Eye (tissue), 1 donor: ENCODE measurements at places on chromosomes 11 and 22.

DNA sequence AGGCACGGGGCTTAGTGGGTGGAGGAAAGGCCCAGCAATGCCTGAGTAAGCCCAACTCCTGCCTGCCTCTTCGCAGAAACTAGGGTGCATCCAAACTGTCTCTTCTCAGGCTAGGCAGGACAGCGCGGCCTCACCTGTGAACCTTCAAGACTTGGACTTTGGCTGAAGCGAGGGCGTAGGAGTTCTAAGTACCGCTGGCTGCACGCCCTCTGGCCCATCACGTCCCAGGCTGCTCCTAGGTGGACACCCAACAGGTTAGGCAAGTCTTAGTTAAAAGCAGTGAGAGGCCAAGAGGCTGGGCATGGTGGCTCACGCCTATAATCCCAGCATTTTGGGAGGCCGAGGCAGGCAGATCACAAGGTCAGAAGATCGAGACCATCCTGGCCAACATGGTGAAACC lies 1.8 kb upstream of the DDB2 start:
- no peak for DNase-seq

GRCh38 chr11:111565114-111565720 lies 24.7 kb downstream of the LAYN start:
- DNase-seq, result peak; percentile 92

GRCh38 chr11:32062540-32062939 lies 28.3 kb upstream of the RCN1 start:
- no peak for DNase-seq

DNA sequence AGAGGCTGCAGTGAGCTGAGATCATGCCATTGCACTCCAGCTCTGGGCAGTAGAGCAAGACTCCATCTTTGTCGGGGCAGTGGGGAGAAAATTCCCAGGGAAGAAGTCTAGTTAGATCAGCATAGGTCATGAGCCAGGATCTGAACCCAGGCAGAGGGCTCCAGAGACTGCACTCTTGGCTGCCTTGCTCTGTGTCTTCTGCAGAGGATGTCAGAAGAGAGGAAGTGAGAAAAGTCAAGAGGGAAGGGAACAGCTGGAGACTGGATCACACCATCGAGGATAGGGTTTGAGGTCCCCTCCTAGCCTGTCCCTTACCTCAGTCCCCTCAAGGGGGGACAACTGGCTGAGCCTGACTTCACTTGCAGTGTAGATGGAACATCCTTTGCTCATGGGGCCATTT lies 5.8 kb downstream of the MYOD1 start:
- no peak for DNase-seq

DNA sequence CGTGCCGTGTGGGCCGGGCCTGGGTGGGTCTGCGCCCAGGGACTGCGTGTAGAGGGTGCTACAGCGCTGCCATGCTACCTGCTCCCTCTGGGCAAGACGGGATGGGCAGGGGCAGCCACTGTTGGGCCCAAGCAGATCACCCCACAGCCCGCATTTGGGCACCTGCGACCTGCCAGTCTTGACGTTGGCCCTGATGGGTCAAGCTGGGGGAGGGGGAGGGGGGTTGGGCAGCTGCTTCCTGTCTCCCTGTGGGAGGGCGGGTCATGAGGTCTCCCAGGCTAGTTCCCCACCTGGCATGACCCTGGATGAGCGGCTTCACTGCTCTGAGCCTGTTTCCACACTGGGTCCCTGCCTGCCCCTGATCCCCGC lies 2.8 kb upstream of the RPS19BP1 start:
- no peak for DNase-seq

DNA sequence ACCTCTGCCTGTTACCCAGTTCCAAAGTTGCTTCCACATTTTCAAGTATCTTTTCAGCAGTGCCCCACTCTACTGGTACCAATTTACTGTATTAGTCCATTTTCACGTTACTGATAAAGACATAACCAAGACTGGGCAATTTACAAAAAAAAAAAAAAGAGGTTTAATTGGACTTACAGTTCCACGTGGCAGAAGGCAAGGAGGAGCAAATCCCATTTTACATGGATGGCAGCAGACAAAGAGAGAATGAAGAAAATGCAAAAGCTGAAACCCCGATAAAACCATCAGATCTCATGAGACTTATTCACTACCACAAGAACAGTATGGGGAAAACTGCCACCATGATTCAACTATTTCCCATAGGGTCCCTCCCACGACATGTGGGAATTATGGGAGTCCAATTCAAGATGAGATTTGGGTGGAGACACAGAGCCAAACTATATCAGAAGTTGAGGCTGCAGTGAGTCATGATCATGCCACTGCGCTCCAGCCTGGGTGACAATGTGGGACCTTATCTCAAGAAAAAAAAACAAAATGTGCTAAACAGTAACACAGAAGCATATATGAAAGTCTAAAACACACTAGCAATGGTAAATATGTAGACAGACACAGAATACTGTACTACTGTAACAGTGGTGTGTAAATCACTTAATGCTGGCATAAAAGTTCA lies 190.3 kb upstream of the ZC3H12C start:
- DNase-seq, result no peak

DNA sequence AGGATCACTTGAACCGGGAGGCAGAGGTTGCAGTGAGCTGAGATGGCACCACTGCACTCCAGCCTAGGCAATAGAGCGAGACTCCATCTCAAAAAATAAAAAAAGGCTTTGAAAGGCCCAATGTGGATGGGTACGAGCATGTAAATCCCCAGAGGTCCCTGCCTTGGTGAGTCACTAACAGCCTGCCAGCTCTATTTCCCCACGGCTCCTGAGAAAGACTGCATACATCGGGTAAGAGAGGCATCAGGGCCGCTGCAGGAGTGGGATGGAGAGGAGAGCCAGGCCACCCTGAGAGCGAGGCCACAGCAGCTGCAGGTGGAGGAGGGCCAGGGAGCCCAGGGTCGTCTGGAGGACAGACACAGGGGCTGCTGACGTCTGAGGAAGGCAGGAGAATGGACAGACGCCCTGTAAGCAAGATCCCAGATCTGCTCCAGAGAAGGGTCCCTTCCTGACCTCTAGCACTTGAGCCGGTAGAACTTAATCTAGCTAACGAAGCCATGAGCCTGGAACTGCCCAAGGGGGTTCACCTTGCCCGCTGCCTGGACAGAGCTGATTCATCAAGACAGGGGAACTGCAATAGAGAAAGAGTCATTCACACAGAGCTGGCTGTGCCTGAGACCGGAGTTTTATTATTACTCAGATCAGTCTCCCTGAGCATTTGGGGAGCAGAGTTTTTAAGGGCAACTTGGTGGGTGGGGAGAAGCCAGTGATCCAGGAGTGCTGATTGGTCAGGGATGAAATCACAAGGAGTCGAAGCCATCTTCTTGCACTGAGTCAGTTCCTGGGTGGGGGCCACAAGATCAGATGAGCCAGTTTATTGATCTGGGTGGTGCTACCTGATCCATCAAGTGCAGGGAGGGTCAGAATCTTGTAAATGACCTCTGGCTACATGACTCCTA lies 5.1 kb upstream of the KRTAP5-9 start:
- no peak for DNase-seq

- DNase-seq, result no peak
Observed at GRCh38 chr11:33879375-33879774, 12.5 kb downstream of the LMO2 start.

DNA sequence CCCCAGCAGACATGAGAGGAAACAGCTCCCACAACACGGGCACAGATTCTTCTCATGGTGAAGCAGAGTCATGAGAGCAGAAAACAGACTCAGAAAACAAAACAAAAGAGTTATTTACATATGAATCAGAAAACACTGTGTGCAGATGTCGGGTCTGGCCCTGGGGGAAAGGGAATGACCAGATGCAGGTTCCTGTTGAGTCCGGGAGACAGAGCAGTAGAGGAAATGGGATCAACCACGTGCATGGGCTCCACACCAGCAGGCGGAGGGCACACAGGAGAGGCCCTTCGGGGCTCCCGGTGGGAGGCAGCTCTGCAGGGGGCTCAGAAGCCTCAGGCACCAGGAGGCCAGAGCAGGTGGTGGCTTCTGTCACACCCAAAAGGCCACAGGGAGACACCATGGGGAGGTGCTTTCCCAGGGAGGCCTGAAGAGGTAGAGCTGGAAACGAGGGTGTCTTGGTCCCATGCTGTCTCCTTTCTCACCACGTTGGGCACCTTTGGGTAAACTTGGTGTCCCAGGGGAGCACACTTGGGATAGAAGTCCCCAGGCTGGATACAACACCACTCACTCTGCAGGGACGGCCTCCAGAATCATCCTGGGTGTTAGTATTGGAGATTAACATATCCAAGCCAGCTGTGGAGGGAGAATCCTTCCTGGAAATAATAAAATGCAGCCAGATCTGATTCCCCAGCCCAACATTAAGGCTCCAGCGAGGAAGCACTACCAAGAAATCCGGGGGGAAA lies 764.7 kb downstream of the BRD1 start:
- DNase-seq, result no peak

- DNase-seq, result no peak
Observed at GRCh38 chr11:131560287-131560686, 189.9 kb downstream of the NTM start.

DNA sequence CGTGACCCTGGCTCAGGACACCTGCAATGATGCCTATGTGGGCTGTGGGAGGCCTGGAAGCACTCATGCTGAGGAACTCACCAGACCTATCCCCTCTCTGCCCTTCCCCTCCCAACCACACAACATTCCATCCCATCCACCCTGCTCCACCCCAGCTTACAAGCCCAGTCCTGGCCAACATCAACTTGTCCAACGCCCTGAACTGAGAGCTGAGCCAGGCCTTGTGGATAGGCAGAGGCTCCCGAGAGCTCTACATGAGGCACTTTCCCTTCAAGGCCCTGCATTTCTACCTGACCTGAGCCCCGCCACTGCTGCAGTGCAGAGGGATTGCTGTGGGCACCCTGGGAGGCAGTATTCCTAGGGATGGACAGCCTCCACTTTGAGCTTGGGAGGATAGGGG lies 112.4 kb downstream of the PDE2A start:
- DNase-seq, result no peak

- no peak for DNase-seq
Observed at GRCh38 chr11:64207256-64208085, 950 bp downstream of the FERMT3 start.

- DNase-seq, result no peak
Observed at GRCh38 chr11:34570584-34570983, 50.3 kb upstream of the EHF start.

DNA sequence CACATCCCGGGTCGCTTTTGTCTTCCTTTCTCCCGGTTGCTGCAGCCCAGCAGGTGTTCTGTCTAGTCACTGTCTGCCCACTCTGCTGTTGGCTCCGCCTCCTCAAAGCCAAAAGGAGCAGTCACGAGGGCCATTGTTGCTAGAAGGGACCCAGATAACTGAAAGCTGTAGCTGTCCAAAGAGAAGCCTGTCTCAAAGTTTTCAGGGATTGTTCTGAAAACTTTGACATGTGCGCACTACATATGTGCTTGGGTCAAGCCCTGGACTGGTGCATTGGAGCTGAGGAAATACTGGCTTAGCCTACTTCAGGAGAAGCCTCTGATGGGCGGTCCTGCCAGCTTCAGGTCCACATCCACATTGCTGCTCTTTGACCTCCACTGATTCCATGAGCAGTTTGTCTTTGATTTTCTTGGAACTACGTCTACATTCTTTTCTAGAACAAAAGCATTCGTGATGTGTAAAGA lies 8.8 kb upstream of the OR2AT4 start:
- peak; percentile 58 for DNase-seq

- DNase-seq, result no peak
Observed at GRCh38 chr11:131446590-131447275, 76.3 kb downstream of the NTM start.

DNA sequence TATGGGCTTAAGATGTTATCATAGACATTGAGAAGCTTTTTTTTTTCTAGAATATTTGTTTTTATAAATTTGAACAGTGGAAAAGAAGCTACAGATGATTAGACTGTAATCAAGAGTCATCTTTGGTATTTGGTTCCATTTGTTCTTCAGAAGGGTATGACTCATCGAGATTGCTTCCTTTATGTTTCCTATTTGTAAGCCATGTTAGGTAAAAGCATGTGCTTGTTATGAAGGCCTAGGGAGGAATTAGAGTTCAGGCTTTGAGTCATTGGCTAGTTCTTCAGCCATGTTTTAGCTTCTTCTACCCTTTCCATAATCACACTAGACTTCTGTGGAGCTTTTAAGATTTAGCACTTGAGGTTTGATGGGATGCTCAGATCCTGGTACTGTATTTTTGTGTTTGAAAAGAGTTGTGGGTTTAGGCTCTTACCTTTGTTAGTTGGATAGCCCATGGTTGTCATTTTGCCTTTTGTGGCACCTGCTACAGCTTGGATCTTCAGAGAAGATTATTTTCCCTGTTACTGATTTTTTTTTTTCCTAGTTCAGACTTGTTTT lies 44.3 kb downstream of the POLD3 start:
- no peak for DNase-seq

DNA sequence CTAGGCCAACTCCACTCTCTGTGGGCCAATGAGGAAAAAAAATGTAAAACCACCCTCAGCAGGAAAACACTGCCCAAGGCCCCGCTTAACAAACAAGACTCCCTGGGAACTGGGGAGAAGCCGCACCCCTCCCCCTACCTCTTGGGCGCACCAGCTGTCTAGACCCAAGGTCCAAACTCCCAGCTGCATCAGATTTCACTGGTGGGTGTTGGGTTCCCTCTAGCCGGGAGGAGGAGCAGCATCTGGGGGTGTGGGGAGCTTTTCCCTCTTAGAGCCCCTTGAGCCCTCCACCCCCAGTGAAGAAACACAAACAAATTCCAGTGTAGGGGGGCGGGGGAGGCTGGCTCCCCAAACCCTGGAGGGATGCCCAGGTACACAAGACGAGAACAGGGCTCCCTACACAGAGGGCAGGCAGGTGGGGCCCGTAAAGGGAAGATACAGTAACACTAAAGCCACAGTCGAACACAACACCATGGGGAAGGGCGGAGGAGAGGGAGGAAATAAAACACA lies 64.9 kb downstream of the NECTIN1 start:
- peak; percentile 66 for DNase-seq

DNA sequence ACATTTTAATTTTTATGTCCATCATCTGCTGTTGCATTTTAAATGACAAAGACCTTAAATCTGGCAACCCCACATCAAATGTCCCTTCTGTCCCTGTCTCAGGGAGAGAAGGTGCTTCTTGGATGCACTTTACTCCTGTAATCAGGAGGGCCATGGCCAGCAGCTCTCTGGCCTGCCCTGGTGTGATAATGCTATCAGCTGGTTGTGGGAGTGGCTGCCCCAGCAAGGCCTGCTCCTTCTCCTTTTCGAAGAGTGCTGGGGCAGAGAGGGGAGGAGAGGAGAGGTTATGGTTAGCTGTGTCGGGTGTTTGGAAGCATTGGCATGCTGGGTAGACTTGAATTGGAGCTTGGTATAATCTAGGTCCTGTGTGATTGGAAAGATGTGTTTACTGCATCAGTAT lies 12.8 kb downstream of the TNRC6B start:
- no peak for DNase-seq

DNA sequence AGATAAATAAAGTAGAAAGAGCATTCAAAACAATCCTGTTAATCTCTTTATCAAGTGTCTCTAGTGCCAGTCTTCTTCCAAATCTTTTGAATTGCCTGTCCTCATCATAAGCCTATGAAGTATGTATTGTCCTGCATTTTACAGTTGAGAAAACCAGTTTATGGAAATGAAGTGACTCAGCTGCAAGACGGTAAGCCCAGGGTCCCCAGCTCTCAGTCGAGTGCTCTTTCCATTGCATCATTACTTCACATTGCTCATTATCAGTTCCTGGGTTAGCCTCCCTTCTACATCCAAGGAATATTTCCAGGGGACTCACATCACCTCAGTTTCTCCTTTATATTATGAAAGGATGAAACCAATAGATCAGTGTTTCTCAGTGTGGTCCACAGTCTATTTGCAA lies 9.1 kb upstream of the P4HA3 start:
- DNase-seq, result no peak

GRCh38 chr11:88359541-88359940 lies 22.0 kb upstream of the CTSC start:
- no peak for DNase-seq

- peak; percentile 76 for DNase-seq
Observed at GRCh38 chr11:132072044-132072857, 701.8 kb downstream of the NTM start.

- DNase-seq, result no peak
Observed at GRCh38 chr11:2827792-2828191, 57.8 kb downstream of the CDKN1C start.
